Mammary epithelial cell (primary cell): ENCODE measurements at places on chromosomes 16 and 17.

DNA sequence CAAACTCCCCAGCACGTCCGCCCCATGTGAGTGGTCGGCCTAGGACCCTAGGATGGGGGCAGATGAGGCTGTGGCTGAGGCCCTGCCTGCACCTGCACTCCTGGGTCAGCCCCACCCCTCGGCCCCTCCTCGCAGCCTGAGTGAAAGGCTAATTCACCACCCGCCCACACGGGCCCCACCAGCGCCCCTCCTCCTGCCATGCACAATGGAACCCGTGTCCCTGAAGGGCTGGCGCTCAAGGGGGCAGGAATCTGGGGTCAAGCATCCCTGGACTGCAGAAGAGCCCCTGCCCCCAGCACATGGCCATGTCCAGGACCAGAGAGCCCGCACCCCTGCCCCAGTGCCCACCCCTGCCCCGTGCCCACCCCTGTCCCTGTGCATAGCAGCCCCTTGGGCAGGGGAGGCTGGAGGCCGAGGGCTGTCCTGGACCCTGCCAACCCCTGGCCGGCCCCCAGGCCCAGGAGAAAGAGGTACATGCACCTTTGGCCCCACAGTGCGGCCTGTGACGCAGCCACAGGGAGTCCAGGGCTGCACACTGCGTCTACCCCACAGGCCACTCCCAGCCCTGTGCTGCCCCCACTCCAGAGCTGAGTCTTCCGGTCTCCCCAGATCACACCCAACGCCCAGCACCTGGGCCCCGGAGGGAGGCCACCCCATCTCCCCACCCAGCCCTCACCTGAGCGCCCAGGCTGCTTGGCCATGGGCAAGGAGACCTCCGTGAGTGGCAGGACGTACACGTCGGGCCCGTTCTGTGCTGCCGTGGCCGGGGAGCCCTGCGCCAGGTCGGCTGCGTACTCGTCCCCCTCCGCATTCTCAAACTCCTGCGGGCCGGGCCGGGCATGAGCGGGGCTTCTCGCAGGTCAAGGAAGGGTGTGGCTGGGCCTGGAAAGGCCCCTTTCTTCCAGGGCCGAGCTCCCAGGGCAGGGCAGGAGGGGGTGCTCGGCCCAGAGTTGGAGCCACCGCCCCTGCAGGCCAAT is 34.6 kb upstream of the PVALEF start:
- DNase-seq, result no peak

DNA sequence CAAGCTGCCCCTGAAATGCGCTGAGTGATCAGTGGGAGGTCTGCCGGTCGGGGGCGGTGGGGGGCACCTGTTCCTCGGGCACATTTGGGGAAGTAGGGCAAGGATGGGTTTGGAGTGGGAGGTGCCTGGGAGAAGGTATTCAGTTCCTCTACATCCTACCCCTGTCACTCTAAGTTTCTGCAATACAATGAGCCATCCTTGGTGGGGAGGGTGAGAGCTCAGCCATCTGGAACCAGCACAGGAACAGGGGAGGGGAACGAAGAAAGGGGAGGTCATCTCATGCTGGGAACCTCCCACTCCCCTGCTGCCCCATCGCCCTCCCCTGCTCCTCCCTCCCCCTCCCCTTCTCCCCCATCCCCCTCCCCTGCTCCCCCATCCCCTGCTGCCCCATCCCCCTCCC is 4.2 kb downstream of the DPH1 start:
- DNase-seq, result no peak

- DNase-seq, result no peak
Measured at GRCh38 chr16:19499006-19499405, 22.9 kb downstream of the GDE1 start.

DNA sequence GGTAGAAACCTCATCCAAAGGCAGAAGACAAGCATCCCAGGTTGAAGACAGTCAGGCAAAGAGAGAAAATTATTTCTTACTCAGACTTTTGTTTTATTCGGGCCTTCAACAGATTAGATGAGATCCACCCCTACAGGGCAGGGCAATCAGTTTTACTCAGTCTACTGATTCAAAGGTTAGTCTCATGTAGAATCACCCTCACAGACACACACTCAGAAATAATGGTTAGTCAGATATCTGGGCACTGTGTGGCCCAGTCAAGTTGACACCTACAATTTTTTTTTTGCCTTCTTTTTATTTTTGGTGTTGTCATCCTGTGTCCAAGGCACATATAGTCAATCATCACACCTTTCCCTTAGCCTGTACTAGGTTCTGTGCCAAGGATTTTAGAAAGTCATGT is 729.8 kb downstream of the WWOX start:
- no peak for DNase-seq

- no peak for DNase-seq
Measured at GRCh38 chr16:68074850-68075555, 10.2 kb upstream of the NFATC3 start.

DNA sequence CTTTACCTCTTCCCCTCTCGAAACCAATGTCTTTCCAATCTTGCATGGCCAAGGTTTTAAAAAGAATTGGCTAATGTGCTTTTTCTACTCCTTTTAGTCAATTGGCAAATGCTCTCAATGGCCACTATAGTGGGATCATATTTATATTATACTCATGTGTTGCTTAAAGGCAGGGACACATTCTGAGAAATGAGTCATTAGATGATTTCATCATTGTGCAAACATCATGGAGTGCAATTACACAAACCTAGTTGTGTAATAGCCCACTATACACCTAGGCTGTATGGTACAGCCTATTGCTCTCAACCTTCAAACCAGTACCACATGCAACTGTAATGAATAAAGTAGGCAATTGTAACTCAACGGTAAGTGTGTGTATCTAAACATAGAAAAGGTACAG is 180.9 kb downstream of the HS3ST3A1 start:
- DNase-seq, result peak; percentile 87

DNA sequence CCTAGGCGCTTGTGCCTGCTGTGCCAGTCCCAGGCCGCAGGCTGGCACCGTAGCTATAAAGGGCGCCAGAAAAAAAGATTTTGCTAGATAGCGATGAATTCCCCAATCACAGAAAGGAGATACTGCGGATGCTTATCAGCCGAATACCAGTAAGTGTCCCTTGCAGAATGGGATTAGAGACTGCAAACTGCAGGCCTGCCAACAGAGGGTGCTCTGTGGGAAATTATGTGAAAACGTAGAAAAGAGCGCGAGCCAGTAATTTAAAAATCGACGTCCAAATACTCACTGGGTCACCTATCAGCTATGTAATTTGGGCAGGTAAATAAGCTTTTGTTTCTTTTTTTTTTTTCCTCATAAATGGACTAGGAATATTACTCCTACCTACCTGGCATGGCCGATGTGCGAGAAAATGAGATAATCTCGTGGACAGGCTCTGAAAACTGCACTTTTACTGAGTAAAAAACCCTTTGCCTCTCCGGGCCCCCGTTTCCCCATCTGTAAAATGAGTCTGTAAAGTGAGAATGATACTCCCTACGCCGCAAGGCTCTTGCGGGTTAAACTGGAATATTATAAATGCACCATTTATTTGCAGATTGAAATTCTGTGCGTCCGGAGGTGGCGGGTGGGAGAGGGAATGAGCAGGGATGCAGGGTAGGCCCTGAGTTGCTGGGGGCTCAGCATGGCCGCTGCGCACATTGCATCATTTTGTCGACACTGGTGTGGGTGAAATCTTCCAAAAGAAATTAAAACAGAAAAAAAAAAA is 1.2 kb upstream of the COG1 start:
- DNase-seq, result peak; percentile 61

DNA sequence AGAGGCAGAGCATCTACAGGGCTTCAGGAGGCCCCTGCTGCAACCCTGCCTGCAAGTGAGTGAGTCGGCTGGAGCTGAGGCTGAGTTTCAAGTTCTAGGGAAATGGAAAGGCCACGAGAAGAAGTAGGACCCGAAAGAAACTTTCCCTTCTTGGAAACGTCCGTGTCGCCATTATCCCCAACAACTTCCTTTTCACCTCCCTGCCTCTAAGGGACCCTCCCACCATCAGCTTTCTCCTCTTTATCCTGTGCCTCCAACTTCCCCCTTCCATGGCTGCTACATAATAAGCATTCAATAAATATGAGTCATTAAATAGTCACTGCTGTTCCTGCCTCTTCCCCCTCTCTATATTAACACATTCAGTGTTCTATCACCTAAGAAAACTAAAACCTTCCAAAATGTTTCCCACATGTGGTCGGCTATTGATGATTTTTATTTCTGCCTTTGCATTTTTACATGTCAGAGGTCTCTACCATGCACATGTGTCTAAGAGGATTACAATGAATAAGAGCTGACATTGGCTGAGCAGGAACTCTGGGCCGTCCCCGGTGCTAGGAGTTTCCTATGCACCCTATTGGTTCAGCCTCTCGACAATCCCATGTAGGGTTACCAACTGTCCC is 115.9 kb upstream of the TNRC6C start:
- DNase-seq, result peak; percentile 36

GRCh38 chr17:34542700-34543336 is 36.6 kb upstream of the TMEM132E start:
- no peak for DNase-seq

DNA sequence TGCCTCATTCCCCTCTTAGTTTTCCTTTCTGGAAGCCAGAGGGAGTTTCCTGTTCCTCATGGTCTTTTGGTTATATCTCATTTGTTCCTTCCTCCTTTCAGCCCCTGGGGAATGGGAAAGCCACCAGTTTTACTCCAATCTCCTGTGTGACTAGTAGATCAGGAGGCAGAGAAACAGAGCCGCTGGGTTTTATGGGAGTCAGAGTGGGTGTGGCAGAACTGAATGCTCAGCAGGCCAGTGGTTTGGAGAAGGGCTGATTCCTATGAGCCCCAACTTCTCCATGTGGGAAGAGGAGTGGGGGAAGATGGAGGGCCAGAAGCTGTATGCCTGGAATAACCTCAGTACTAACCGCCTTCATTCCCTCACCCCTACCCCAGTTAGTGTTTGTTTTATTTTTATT is 4.1 kb downstream of the DNAH2 start:
- DNase-seq, result no peak

DNA sequence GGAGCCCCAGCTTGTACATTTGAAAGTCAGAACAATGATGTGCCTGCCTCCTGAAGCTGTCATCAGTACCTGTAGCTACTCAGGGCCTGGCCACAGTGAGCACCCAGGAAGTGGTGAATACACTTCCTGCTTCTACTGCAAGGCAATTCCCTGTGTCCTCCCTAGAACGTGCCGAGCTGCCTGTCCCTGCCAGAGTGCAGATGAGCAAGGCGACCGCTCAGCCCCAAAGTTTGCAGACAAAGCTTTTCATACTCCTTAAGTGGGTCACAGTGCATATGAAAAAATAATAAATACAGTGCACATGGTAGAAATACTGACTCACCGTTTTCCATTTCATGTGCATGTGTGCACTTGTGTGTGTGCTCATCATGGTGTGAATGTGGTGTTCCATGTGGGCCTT is 77.3 kb downstream of the MPRIP start:
- DNase-seq, result peak; percentile 64

DNA sequence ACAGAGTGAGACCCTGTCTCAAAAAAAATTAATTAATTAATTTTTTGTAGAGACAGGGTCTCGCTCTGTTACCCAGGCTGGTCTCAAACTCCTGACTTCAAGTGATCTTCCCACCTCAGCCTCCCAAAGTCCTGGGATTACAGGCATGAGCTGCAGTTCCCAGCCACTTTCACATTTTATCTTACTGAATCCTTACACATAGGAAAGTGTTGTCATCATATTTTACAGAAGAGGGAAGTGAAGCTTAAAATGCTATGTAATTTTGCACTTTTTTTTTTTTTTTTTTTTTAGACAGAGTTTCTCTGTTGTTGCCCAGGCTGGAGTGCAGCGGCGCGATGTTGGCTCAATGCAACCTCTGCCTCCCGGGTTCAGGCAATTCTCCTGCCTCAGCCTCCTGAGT is 21.1 kb upstream of the ZNF629 start:
- DNase-seq, result no peak

DNA sequence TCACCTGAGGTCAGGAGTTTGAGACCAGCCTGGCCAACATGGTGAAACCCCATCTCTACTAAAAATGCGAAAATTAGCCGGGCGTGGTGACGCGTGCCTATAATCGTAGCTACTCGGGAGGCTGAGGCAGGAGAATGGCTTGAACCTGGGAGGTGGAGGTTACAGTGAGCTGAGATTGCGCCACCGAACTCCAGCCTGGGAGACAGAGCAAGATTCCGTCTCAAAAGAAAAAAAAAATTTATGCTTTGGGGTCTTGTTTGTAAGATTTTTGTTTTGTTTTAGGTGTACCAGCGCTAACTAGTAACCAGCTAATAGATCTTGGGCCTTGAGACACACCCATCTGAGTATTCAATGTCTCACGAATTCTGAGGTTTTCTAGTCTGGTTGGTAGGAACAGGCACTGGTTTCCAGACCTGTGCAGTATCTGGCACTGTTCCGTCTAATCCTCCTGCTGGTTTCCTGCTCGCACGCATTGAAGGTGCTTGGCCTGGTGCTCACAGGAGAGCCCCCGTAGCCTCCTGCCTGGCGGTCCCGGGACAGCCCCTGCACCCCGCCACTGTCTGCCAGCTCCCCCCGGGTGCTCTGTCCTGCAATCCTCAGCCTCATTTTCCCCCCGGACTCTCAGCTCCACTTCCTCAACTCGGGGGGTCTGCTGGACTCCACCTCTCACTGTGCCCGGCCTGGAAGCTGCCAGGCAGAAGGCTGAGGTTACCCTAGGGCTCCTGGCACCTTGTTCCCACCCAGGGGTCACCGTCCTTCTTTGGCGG is 10.6 kb upstream of the DUS1L start:
- DNase-seq, result no peak

DNA sequence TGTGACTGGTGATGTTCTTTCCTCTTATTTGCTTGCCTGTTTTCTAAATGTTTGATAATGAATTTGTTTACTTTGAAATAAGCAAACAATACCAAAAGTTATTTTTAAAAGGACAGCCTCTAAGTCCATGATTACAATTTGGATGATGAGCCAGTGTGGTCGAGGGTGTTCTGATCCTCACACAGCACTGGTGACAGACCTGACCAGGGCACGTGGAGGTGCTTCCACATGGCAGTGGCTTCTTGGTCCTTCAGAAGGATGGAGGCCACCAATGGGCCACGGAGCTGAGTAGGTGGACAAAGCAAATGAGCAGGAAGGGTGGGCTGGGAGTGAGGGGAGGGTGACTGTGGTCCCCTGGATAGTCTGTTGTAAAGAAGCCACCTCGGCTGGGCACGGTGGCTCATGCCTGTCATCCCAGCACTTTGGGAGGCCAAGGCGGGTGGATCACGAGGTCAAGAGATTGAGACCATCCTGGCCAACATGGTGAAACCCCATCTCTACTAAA is 4.2 kb upstream of the TEX19 start:
- no peak for DNase-seq

GRCh38 chr16:50774960-50775359 is 33.1 kb downstream of the CYLD start:
- DNase-seq, result no peak

DNA sequence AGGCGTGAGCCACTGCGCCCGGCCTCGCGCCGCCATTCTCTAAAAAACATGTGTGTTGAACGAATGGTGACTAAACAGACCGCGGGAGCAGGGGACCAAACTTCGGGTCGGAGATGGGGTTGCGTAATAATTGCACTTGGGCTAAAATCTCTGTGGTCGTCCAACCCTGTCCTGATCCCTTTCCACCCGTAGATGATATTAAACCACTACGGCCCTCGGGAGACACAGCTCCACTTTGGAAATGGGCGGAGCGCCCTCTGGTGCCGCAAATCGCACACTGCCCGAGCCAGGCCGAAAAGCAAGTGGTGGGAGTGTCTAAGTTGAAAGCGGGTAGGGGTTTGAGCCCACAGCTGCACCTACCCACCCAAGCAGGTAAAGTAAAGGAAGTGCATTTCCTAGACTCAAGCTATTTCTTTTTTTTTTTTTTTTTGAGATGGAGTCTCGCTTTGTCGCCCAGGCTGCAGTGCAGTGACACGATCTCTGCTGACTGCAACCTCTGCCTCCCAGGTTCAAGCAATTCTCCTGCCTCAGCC is 17.0 kb downstream of the CAVIN1 start:
- DNase-seq, result peak; percentile 26

GRCh38 chr17:72110231-72110941 is 10.4 kb upstream of the SOX9 start:
- DNase-seq, result peak; percentile 50

- DNase-seq, result no peak
Measured at GRCh38 chr16:12480286-12480685, 323.4 kb downstream of the CPPED1 start.
